ENCODE measurements at places on chromosomes 12 and 14. TPM values are rescaled to one million over a fixed set of nuclear protein-coding genes. Genes with fewer than 3 reads are reported as not detected.

Gene SLC25A21
- total RNA-seq: 0.74 TPM

Gene LDHB
- 588 TPM for total RNA-seq

Gene MARCHF9
- total RNA-seq: 4.1 TPM

Gene INHBE
- not detected for total RNA-seq

Gene TAS2R14
- total RNA-seq: 2.0 TPM

- no peak for DNase-seq
These were observed 60.3 kb downstream of the AVPR1A start for GRCh38 chr12:63090716-63091115.

DNA sequence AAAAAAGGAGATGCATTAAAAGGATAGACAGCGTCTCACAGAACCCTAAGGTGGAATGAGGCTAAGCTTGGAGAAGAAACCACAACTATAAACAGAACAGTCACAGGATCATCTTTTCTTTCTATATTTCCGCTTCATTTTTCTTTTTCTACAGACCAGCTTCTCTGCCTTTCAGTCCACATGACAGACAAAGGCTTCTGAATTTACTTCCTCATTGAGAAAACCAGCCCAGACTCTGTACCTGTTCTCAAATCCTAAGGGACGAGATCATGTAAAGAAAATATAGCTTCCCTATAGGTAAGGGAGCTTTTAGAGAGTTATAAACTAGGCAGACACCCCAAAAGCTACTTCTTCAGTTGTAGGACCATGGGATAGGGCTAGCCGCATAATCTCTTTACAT, 17.4 kb downstream of the SGPP1 start:
- DNase-seq: no peak

- peak; percentile 62 for DNase-seq
These were observed 707 bp downstream of the DHRS1 start for GRCh38 chr14:24298892-24299254.

DNA sequence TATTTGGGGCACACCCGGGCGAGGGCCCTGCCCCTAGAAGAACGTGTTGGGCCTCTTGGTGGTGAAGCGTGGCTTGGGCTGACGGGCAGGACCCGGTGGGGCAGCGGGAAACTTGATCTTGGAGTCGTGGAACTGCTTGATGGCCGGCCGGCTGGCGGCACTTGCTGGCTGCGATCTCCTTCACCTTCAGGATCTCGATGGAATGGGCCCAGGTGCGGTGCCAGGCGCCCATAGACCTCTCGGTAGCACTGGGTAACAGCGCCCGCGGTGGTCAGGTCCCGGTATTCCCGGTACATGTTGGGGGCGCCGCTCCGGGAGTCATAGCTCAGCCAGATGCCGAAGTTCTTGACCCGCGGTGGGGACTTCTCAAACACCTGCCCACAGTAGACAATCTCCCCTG, 16.5 kb downstream of the UBR7 start:
- DNase-seq: no peak

GRCh38 chr12:16939871-16940306, 333.9 kb upstream of the LMO3 start:
- peak; percentile 75 for DNase-seq

DNA sequence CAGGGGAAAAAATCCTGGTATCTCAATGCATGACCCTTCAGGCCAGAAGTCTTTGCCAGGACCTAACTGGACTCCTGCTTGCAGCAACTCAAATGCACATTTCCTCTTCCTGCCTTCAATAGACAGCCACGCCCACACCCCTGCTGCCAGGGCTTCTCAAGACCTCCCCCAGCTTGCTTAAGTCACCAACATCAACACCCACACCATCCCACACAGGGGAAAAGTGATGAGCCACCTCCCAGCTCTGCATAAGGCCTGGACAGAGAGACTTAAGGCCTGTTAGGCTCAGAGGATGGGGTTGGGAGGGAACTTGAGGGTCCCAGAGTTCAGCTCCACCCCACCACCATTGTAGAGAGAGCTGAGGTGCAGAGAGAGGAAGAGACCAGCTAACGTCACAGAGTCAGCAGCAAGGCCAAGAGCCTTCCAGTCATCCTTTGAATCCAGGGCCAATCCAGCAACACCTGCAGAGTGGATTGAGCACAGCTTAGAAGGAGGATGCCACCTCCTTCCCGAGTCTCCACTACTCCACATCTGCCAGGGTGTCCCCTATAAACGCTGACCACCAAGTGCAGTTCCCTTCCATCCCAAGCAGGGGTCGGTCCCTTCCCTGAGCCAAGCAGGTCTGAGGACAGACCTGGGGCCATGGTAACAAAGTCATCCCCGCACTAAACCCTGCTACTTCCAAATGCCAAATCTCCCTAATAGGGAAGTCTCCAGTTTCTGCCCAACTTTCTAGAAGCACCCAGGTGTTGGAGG, 50.0 kb downstream of the KDM2B start:
- DNase-seq: peak; percentile 83

DNA sequence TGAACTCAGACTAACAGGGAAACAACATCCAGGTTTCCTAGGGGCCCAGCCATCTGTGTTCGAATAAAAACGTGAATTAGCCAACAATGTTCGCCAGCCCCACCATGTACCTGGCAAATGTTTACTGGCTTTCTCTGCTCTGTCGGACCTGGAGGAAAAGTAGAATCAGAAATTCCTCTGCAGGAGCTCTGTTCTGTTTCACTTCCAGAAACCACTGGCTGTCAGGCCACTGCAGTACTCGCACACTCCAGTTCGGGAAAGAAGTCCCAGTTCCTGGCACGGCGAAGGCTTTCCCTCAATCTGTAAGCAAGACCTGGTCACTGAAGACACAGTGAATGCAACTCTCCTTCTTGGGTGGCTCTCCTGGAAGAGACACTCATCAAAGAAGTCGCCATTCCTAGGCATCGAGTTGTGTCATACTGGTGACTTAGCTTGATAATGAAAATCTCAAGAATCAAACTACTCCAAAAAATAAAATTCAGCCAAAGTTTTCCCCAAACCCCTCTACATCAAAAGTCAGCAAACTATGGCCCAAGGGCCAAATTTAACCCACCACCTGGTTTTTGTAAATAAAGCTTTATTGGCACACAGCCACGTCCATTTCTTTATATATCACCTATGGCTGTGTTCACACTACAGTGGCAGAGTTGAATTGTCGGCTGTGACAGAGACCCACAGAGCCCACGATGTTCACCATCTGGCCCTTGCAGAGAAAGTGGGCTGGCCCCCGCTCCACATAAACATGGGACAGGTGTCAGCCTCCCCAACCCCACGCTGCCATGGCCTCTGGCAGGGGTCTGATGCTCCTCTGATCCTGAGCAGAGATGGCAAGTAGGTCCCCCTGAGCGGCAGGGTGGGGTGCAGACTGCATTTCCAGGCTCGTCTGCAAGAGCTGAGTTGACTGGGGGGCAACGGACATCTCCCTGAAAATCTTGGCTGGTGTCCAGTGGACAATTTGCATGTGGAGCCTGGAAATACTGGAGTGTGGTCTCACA, 189.2 kb upstream of the DIO3 start:
- DNase-seq: no peak

- peak; percentile 95 for DNase-seq
These were observed 1.3 kb downstream of the ZC3H10 start for GRCh38 chr12:56119361-56119796.

DNA sequence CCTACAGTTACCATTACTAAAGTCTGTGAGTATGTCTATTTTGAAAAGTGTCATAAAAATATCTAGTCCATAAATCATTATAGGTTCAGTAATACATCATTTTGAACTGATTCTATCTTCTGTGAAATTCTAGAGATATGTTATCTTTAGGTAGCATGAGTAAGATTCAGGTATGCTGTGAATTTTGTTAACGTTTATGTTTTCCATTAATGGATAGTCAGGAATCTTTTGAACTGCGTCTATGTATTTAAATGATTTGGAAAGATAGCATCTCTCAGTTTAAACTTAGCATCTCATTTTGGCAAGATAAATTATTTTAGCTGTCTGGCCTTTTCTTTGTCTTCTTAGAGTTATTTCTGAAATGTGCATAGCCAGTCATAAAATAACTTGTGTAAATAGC, 8.3 kb downstream of the ALG10B start:
- DNase-seq: no peak

DNA sequence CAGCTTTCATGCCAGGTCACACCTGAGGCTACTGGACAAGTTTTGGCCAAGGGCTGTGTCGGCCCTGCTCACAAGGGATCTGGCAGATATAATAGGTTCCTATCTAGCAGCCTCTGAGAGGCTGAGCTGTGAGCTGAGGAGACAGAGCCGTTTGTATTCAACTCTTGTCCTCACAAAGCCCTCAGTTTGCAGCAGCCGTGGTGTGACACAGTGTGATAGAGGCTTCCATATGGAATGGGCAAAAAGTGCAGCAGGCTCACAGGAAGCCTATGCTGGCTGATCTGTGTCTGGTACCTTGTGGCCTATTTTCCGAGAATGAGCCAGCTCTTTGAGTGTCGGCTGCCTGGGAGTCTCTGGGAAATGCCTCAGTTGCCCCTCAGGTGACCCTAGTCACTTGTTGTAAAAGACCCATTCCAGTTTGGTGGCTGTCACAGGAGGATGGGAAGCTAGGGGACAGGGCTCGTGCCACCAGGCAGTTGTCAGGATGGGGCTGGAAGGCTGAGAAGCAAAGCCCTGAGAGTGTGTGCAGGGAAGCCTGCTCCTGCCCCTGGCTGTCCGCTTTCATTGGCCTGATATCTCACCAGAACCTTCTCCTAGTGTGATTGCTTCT, 16.1 kb downstream of the VRTN start:
- DNase-seq: no peak

DNA sequence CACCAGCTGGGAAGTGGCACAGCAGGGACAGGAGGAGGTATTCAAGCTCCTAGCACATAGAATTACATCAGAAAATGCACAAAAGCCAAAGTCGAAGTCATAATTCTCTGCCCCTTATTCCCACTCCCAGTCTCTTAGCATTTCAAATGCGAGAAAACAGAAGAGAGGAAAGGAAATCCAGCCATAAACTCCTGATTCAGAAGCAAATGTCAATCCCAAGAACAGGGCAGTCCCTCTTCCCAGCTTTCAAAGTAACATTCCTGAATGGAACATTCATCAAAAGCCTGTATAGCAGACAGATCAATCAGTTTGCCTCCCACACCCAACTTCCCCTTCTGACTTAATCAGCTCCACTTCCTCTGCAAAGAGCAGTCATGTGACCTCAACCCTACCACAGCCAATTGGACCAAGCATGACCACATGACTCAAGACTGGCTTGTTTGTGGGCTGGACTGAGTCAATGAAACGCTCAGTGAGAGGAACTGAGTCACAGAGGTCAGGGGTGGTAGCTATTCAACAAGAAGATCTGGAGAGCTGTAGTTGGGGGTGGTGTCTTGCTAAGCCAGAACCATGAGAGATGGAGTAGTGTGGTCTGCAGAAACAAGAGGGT, 41.4 kb upstream of the TUNAR start:
- no peak for DNase-seq

DNA sequence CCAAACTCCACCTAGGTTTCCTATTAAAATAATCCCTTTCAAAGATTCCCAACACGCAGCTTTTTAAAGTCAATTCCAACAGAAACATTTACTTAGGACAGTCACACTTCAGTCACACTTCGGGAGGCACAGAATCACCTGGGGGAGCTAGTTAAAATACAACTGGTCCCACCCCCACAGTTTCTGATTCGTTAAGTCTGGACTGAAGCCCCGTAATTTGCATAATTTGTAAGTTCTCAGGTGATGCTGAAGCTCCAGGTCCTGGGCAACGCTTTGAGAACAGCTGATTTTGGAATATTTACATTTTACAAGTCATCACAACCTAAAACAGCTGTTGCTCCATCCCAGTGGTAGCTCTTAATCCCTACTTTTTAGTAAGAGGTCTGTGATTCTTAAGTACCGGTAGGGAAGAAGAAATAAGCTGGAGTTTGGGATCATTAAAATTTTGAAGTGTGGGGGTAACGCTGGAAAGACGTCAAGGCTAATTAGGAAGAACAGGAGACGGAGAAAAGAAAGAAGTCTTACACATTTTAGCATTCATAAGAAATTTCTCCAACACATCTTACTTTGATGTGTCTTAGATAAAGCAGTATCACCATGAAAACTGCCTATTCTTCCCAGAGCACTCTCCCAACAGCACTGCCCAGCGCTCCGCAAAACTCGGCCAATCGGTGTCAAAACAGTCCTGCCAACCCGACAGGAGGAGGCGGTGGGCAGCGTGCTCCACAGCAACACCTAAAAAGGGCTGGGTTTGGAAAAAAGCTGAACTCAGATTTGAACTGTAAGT, 1.1 kb downstream of the IPO8 start:
- DNase-seq: peak; percentile 69

DNA sequence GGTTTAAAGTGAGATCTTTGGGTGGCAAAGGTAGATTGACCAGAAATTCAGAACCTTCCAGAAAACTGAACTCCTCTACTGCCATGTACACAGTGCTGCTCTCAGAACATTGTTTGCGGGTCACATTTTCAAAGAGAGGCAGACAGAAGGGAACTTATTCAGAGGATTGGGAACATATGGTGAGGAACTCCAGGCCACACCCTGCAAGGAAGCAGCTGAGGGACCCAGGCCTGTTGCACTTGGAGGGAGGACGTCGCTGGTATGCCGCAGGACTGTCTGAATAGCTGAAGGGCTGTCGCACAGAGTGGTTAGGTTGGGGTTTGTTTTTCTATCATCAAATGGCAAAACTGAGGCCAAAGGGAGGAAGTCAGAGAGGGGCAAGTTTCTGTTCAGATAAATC, 441.1 kb downstream of the DPF3 start:
- DNase-seq: no peak

- DNase-seq: peak; percentile 14
These were observed 69.4 kb upstream of the RHOJ start for GRCh38 chr14:63134801-63135200.

DNA sequence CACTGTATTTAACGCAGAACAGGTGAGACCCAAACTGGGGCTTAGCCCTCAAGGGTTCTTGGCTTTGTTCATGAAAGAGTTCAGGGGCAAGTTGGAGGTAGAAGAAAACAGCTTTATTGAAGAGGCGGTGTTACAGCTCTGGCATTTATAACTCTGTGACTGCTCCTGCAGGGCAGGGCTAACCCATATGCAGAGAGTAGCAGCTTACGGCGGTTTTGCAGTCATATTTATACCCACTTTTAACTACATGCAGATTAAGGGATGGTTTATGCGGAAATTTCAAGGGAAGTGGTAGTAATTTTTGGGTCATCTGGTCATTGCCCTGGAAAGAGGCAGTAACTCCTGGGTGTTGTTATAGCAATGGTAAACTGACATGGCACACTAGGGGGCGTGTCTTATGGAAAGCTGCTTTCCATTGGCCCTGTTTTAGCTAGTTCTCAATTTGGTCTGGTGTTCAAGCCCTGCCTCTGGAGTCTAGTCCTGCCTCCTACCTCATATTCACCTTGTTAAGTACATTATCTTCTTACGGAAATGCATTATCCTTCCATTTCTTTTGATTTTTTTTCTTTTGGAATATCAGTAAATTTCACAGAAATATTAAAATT, 1.8 kb upstream of the IAPP start:
- DNase-seq: no peak

- DNase-seq: no peak
These were observed 30.4 kb upstream of the IFT81 start for GRCh38 chr12:110093631-110094311.

Data from dermis blood vessel endothelial cell (primary cell).